CD4-positive, alpha-beta T cell treated with Interleukin-15 for 1 hour (primary cell): ENCODE measurements at places on chromosomes 2 and 18.

DNA sequence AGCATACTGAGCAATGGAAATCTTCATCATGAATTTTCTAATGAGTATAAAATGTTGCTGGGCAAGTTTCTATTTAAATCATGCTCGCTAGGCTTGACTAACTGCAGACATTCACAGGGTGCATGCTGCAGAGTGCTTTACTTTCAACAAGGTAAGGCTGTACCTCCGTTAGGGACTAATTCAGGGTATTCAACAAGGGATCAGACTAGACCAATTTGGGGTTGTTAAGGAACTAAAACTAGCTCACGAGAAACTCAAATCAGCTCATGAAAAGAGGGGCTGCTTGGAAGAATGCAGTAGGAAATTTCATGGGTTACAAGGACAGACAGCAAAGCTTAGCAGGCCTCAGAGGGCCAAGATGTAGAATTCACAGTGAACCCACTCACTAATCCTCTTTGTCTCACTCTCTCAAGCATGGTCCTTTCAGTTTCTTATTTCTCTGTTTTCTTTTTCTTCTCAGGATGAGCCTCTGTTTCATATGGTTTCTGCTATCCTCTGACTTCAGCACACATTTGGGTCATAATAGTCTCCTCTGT is 2.2 kb downstream of the MYO3B start:
- no peak for DNase-seq

DNA sequence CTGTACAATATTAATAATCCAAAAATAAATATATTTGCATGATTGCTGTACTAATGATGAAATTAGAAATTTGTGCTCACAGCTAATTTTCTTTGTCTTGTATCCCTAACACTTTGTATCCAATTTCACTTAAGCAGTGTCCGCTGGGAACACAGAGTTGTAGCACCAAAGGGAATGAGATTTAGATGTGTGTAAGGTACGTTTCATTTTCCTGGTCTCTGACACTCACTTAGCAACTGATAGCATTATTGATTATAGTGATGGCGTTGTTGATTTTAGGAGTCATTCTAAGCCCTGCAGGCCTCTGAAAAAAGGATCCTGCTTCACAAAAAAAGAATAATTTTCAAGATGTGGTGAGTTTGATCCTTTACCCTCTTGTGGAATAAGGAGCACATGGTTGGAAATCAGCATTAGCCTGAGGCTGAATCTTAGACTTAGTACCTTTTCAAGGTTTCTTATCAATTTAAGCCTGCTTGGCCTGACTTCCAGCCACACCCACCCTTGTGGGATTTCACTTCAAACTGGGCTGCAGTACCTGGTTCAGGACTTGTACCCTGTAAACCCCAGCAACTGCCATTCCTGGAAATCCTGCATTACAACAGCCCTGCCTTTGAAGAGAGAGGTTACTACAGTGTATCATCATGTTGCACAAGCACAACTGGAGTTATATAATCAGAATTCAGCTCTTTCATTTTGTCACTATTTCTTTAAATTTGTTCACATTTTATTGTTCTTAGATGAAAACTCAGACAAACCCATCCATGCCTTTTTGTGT is 116.2 kb downstream of the RND3 start:
- no peak for DNase-seq

DNA sequence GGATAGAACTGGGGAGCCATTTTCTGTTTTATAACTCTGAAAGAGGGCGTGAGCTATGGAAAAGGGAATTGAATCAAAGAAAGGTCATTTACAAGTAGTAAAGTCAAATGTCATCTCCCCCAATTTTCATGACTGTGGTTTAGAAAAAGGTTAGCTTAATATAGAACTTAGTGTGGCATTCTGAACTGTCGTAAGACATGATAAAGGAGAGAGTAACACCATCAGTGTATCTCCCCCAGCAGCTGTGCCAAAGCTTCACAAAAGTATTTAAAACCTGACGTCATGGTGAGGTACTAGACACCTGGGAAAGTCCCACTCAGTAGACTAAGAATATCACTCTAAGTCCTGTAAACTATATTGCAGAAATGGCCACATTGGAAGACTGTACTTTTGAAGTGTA is 5.8 kb upstream of the IKZF2 start:
- peak; percentile 54 for DNase-seq

- DNase-seq = no peak
Observed at GRCh38 chr2:18792684-18793083, 203.3 kb upstream of the NT5C1B start.

DNA sequence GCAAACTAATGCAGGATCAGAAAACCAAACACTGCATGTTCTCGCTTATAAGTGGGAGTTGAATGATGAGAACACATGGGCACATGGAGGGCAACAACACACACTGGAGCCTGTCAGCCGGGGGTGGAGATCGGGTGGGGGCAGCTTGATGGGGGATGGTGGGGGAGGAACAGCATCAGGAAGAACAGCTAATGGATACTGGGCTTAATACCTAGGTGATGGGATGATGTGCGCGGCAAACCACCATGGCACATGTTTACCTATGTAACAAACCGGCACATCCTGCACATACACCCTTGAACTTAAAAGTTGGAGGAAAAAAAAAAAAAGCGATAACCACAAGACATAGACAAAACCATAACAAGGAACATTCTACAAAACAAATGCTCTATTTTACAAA is 10.4 kb downstream of the CHMP3 start:
- no peak for DNase-seq

GRCh38 chr18:56563568-56563967 is 74.8 kb downstream of the TXNL1 start:
- DNase-seq = no peak

- no peak for DNase-seq
Observed at GRCh38 chr2:47043142-47043890, 111.8 kb downstream of the STPG4 start.
